Posterior vena cava (tissue), 2 donors: ENCODE measurements at places on chromosomes 11 and 22. TPM values are rescaled to one million over a fixed set of nuclear protein-coding genes. Genes with fewer than 3 reads are reported as not detected.
A peak's percentile ranks its signal among the peaks of the same experiment; 100 is the strongest.

GRCh38 chr11:115891581-115891980 lies 387.4 kb upstream of the CADM1 start:
- DNase-seq = no peak

- peak; percentile 91 for DNase-seq
Observed at GRCh38 chr11:2778630-2779498, 79.1 kb upstream of the KCNQ1OT1 start.

GRCh38 chr22:29795663-29796062 lies 28.5 kb downstream of the UQCR10 start:
- no peak for DNase-seq

GRCh38 chr11:104145062-104145461 lies 18.9 kb downstream of the PDGFD start:
- no peak for DNase-seq

DNA sequence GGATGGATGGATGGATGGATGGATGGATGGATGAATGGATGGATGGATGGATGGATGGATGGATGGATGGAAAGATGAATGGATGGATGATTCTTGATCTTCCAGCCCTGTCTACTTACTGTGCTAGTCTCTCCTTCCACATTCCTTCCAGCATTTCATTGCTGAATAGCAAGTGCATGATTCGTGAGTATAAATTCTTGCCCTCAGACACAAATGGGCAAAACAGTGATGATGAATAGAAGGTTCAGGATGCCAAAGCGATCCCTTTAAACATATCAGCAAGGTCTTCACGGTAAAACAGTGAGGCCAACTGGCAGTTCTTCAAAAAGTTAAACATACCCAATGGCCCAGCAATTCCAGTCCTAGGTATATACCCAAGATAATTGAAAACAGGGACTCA lies 400.2 kb downstream of the MN1 start:
- DNase-seq = no peak

- DNase-seq = no peak
Observed at GRCh38 chr11:130094614-130095013, 24.9 kb downstream of the APLP2 start.

- DNase-seq = no peak
Observed at GRCh38 chr11:72998676-72999075, 143.4 kb downstream of the FCHSD2 start.

- no peak for DNase-seq
Observed at GRCh38 chr11:79055856-79056631, 384.8 kb downstream of the TENM4 start.

DNA sequence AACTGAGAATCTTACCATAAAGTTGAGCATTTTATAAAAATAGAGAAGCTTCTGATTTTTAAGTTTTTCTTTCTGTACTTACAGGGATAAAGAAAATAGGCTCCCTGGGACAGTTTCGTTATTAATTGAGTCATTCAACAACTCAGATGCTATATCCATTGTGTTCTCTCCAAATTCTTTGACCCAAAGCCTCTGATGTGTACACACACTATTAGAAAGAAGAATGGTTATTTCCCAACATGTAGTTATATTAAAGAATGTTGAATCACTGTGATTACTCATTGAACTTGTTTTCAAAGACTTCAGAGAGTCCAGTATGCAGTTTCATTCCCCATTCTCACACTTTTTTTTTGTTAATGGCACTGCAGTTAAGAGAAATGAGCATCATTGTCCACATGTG lies 734.3 kb upstream of the ARHGAP42 start:
- no peak for DNase-seq

- DNase-seq = no peak
Observed at GRCh38 chr11:62705413-62705812, 1.8 kb downstream of the BSCL2 start.

- no peak for DNase-seq
Observed at GRCh38 chr11:117126223-117126965, 17.7 kb upstream of the PAFAH1B2 start.

- no peak for DNase-seq
Observed at GRCh38 chr11:133638921-133639320, 106.6 kb upstream of the OPCML start.

DNA sequence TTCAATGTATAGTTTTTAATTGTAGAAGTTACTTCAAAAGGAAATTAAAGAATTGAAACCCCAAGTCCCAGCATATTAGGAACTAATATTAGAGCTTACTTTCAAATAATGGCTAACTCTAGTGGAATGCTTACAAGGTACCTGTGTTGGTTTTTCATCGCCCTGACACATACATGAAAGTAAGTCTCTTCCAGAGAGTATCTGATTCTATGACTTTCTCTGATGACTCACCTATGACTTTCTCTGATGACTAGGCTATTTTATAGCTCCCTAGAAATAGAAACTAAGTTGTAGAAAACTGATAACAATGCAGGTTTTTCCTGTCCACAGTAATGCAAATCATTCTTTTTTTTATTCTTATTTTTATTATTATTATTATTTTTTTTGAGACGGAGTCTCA lies 33.6 kb upstream of the MMP7 start:
- no peak for DNase-seq

GRCh38 chr11:10451426-10452116 lies 3.5 kb upstream of the AMPD3 start:
- DNase-seq = no peak

DNA sequence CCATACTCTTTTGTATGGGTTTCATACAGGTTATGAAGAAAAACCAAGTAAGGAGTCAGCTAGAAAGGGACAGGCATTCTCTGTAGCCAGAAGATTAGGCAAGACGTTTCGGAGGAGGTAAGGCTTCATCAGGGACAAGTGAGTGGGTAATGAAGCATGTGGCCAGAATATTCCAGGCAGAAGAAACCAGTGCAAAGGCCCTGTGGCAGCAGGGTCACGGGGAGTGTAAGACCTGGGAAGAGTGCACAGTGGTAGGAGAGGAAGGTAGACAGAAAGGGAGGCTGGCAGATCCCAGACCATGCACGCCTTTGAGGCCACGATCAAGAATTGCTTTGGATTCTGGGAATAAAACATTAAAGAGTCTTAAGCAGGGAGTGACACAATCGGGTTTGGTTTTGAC lies 177.6 kb downstream of the MIAT start:
- no peak for DNase-seq

- no peak for DNase-seq
Observed at GRCh38 chr22:45064313-45065278, 54.8 kb upstream of the PHF21B start.

DNA sequence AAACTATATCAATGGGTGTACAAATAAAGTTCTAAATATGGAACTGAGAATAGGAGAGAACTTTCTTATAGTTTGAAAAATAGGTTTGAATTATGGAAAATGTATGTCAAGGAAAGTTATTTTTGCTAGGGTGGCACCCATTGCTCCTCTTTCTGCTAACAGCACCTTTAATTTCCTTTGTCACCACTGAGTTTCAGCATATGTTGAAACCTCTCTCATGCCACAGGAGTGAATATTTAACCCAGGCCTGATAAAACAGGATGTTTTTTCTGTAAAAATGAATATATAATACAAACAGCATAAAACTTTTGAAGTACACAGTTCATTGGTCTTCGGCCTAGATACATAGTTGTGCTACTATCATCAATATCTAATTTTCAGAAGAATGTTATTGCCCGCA lies 385.5 kb upstream of the ANO5 start:
- DNase-seq = no peak

GRCh38 chr22:31243339-31244045 lies 31.4 kb downstream of the LIMK2 start:
- no peak for DNase-seq

- no peak for DNase-seq
Observed at GRCh38 chr22:26857169-26857568, 199.8 kb downstream of the MIAT start.

GRCh38 chr22:46763051-46763705 lies 728 bp downstream of the TBC1D22A start:
- DNase-seq = no peak

DNA sequence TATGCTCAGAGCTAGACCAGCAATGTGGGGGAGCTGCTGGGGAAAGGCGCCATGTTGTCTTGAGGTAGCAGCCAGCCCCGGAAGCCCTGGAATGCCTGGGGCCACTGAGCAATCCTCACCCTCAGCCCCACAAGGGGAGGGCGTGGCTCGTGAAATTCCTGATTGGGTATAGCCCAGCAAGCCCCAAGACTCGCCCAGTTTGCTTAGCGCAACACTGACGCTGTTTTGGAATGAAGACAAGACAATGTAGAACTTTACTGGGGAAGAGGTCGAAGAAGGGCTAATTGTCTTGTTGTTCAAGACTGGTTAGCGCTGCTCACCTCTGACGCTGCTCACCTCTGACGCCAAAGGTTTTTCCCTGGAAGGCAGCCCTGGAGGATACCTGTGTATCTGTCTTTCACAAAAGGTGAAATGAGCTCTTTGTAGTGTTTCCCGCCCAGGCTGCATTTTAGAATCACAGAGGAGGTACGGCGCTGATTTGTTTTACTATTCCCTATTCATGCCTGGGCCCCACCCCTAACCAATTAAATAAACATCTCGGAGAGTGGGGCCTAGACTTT lies 47.6 kb downstream of the ST3GAL4 start:
- no peak for DNase-seq

GRCh38 chr22:46350121-46350520 lies 14.6 kb downstream of the TRMU start:
- DNase-seq = no peak

DNA sequence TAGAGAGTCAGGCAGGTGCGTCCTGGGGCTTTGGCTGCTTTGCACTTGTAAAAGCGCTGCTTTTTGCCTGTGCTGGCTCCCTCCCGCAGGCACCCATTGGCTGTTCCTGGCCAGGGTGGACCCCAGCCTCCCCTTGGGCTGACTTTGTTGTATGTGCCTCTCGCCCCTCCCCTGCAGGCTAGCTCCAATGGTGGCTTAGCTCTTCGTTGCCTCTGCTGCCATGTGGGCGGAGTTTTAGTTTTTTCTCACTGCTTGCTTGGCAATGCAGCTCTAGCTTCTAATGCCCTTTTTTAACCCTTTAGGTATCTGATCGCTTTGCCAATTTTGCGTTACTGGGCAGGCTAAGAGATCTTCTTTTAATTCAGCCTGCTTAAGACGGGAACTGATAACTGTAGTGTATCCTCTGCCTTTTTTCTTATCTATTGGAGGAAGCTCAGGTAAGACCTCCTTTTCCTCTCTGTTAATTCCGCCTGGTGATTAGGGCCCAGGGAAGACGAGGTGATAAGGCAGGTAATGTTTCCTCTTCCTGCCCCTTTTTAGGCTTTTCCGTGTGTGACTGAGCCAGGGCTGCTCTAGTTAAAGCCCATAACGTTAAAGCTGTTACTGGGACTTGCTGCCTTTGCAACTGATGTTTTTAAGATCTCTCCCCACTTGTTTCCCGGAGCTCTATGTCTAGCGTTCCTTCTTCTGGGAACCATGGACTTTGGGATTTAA lies 11.7 kb upstream of the GLYATL1 start:
- no peak for DNase-seq

DNA sequence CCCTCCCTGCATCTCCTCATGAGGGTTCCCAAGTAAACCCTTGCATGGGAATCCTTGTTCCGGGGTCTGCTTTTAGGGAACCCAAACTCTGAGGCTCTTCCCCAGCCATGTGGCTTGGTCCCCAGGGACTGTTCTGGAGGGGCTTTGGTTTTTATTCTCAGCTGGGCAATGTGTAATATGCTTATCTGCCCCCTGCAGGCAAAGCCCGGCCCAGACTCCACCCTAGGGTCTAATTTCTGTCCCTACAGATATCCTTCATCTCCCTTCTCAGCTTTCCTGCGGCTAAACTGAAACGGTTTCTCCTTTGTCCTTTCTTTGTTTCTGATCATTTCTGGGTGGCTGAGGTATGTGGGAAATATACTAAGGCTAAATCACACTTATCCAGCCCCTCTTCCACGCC lies 37.1 kb downstream of the TST start:
- no peak for DNase-seq

OR52I1 gene
- total RNA-seq = not detected

UPB1 gene
- total RNA-seq = 0.28 TPM

IGF2 gene
- total RNA-seq = 323 TPM

CLCF1 gene
- total RNA-seq = 15.2 TPM

SLC43A3 gene
- total RNA-seq = 72.6 TPM

BUD13 gene
- 9.2 TPM for total RNA-seq

NOX4 gene
- 29.6 TPM for total RNA-seq

PIK3C2A gene
- total RNA-seq = 75.9 TPM

MUC5AC gene
- not detected for total RNA-seq

OR8D4 gene
- not detected for total RNA-seq

PRODH gene
- 3.4 TPM for total RNA-seq

AMPD3 gene
- 6.9 TPM for total RNA-seq

GGA1 gene
- total RNA-seq = 30.0 TPM

PATE2 gene
- total RNA-seq = not detected

ELMOD1 gene
- 3.3 TPM for total RNA-seq

SYT12 gene
- 0.37 TPM for total RNA-seq

SRRD gene
- total RNA-seq = 12.5 TPM

OR10S1 gene
- not detected for total RNA-seq

OR10G4 gene
- total RNA-seq = not detected

LRRC10B gene
- 1.6 TPM for total RNA-seq
